ENCODE measurements at places on chromosomes 2 and 18.

DNA sequence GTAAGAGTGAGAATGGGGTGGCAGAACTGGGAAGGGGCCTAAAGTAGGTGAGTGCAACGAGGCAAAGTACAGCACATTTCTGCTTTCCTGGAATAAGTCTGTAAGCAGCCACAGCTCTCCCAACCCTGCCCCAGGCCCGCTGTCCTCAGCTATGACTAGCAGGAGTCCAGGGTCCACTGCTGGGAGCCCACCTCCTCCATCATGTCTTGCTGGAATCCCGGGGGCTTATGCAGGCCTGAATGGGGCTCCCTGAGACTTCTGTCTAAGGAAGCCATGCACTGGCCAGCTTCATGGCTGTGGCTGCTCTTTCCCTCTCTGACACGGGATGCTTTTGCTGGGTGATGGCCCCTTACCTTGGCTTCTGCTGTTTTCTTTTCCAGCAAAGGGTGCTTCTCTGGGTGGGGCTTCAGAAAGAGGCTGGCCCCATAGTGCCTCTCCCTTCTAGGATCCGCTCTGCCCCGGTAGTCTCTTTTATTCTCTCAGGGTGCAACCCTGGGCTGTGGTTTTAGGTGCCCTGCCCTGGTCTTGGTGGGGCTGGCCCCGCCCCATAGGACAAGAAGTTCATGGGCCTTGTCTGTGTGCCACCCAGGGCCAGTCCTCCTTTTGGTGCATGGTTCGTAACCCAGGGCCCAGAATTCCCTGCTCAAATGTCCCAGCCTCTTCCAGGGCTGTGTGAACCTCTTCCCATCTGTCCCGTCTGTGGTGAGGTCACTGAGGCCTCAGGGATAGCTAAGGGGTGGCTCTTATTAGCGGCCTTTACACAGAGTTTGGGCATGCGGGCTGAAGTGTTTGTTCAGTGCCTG, 33.8 kb upstream of the POLE4 start:
- DNase-seq: no peak

GRCh38 chr2:30957591-30957990, 150.3 kb upstream of the CAPN13 start:
- DNase-seq: no peak

DNA sequence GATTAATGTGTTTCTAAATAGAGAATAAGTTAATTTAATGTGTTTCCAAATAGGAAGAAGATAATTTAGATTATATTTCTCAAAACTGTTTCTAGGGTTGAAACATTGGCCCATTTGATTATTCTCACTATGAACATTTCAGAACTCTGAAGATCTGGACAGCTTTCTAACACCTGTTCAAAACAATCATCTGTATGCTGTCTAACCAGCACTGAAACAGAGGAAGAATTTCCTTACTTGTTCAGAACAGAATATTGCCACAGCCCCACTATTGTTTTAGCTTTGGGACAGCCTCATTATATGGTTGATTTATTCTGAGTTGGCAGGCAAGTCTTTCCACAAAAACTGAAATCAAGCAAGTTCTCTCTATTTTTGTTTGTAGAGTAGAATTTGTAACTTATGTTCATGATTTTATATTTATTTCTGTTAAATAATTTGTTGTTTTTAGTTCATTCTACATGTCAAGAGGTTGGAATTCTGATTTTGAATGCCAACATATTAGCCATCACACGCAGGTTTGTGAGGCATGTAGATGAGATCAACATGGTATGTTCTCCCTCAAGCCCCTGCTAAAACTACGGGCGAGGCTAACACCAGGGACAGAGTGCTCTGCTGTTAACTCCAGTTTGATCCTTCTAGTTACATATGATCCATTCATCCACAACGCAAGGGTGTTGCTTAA, 11.2 kb downstream of the IL18RAP start:
- no peak for DNase-seq

DNA sequence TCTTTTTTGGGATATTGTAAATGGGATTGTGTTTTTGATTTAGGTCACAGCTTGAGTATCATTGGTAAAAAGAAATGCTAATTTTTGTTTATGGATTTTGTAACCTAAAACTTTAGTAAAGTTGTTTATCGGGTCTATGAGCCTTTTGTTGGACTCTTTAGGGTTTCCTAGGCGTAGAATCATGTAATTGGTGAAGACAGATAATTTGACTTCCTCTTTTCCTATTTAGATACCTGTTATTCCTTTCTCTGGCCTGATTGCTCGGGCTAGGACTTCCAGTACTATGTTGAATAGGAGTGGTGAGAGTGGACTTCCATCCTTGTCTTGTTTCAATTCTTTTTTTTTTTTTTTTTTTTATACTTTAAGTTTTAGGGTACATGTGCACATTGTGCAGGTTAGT, 149.0 kb downstream of the QPCT start:
- no peak for DNase-seq

- DNase-seq: no peak
These were observed 422 bp upstream of the MRPL53 start for GRCh38 chr2:74472945-74473258.

GRCh38 chr2:96396602-96397001, 61.0 kb downstream of the NCAPH start:
- DNase-seq: no peak

GRCh38 chr2:69914164-69914949, 552 bp upstream of the MXD1 start:
- peak; percentile 98 for DNase-seq

- DNase-seq: no peak
These were observed 29.8 kb downstream of the PCBP1 start for GRCh38 chr2:70116936-70117552.

- no peak for DNase-seq
These were observed 39.1 kb downstream of the PCARE start for GRCh38 chr2:29035016-29035745.

- no peak for DNase-seq
These were observed 27.4 kb downstream of the RMP24 start for GRCh38 chr18:35999925-36000324.

- DNase-seq: no peak
These were observed 763.1 kb downstream of the BCL11A start for GRCh38 chr2:59790186-59791003.

GRCh38 chr18:37684590-37684989, 119.0 kb upstream of the CELF4 start:
- no peak for DNase-seq

DNA sequence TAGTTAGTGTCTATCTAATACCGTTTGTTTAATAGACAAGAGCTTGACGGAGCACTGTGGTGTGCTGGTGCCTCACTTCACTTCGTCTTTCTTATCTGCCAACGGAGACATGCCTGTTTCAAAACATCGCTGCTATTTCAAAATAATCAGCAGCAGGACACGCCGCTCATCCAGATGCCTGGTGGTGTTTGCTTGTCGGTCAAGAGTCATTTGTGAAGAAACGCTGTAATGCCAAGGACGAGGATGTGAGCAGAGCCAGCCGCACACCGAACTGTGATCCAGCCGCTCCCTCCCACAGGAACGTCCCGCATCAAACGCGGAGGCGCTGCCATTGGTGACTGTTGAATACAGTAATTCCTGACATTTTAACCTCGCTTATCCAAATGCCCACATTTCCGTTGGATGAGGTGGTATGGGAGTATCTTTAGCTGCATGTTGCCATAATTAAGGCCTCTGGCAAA, 432.4 kb downstream of the FBXO15 start:
- DNase-seq: no peak

DNA sequence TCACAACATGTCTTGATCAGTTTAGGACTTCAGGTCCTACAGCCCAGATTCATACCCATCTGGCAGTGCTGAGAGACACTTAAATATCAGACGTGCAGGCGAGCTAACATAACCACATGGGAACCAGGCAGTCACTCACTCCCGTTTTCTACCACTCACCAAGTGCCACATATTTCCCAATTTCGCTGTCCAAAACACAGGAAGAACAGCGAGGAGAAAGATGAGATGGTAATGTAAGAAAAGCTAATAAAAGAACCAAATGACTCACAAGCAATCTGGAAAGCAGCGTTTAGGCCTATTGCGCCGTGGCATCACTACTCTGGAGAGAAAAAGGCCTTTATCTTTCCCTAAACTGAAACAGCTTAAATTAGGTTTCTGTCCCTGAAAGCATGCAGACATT, 647.8 kb upstream of the SLC39A10 start:
- no peak for DNase-seq

DNA sequence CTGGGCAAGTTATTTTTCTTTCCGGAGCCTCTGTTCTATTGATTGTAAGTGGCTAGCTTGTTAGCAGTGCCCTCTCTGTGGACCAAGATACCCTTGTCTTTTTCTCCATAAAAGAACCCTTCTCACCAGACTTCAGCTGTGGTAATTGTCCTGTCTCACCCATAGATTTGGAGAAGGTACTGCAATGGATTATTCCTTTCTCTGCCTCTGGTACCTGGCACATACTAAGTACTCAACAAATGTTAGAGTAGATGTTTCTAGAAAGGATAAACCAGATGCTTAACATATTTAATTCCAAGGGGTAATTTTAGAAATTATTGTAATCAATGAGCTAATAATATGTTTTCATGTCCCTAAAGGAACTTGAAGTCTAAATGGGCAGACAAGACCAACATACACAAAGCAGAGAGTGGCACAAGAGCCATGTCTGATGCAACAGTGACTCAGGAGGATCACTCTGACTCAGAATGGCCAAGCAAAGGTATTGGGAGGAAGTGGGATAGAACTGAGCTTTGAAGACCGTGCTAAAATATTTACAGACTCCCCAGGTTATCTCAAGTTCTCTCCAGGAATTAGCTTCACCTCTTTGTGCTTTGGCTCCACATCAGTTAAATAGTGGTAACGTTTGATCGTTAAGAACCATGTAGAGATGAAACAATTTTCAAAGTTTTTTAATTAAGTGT, 129.7 kb upstream of the OSR1 start:
- no peak for DNase-seq

GRCh38 chr2:231634951-231635875, 42.5 kb downstream of the TEX44 start:
- DNase-seq: no peak

GRCh38 chr2:1516798-1517060, 103.5 kb downstream of the TPO start:
- no peak for DNase-seq

DNA sequence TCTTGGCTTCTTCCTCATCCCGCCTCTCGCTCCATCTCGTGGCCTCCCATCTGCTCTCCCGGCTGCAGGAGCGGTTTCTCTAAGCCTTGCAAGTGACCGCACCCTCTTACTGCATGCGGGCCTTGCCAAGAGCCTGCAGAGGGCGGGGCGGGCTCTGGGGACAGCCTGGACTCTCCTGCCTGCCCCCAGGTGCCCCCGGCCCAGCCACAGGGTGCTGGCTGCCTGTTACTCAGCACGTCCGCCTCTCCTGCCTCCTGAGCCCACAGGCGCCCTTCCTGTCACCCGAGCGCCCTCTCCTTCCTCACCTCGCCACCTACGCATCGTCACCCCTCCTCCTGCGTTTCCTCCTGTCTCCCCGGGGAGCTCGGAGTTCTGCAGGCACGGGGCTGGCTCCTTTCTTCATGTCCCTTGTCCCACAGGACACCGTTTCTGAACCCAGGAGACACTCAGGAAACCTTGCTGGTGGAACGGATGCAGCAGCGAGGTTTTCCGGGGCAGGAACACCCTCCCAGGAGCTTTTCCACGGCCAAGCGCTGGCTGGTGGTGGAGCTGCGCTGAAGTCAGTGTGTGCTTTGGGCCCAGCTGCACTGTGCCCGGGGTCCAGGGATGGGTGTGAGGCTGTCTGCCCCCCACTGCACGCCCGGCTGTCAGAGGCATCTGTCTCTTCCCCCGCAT, 28.5 kb downstream of the HPCAL1 start:
- DNase-seq: peak; percentile 47

DNA sequence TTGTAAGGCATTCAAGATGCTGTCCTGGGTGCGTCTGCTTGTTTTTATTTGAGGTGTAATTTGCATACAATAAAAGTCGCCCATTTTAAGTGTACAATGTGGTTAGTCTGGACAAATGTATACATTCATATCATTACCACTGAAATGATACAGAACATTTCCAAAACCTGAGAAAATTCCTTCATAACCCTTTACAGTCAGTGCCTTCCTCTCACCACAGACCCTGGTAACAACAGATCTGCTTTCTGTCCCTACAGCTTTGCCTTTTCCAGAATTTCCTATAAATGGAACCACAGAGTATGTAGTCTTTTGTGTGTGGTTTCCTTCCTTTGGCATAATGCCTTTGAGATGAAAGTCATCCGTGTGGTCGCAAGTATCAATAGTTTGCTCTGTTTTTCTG, 45.8 kb upstream of the NFU1 start:
- DNase-seq: no peak

GRCh38 chr18:28147674-28148171, 29.2 kb downstream of the CDH2 start:
- no peak for DNase-seq

DNA sequence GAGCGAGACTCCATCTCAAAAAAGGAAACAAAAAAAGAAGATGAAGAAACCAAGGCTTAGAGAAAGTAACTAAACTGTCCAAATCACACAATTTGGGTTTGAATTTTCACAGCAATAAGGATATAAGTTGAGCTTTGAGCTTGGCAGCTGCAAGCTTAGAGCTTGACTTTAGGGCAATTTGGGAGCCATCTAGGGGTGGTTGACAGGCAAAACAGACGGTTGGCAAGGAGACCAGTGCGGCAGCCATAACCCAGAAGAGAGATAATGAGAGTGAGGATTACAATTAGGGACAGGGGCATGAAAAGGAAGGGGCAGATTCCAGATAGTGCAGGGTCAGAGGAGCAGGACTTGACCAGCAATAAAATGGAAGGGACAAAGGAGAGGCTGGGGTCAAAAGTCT, 382.2 kb upstream of the HNRNPA3 start:
- DNase-seq: no peak

DNA sequence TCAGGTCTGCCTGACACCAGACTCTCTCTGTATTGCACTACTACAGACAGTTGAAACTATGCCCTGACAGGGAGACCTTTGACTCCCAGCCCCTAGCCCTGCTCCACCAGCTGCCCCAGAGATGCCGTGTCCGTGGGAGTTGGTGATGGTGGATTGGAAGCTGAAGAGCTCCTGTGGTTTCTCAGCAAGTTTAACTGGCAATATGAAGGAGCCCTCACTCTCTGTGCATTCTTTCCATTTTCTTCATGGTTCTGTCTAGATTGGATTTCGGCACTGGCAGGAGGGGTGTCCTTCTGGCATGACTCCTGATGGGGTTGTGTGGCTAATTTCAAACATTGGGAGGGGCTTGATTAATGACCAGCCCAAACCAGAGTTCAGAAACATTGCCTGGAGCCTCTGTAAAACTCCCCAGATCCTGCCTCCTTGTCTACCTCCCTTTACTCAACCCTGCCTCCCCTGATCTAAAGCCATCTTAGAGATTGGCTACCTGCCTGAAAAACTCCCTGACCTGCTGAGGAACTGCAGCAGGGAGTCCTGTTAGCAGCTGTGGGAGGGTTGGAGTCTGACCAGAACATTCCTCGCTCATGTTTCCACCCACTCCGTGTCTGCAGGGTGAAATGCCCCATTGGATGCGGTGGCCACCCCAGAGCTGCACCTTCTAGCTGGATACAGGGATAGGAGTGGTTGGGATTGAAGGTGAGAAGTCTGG, 206.9 kb upstream of the SPRED2 start:
- no peak for DNase-seq

DNA sequence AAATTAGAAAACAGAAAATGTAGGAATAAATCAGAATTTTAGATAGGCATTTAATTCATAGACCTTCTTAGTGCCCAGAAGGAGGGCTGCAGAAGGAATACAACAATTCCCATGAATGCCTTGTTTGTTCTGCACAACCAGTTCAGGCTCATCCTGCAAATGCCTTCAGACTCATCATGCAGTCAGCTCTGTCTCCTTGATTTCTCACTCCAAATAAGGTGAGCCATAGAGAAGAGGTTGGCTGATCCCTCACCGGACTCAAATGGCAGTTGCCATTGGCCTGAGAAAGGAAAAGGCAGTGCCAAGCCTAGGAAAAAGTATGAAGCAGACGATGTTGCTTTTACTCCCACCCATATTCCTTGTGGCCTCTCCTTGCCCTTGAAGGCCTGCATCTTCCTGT, 50.3 kb downstream of the DSC3 start:
- DNase-seq: no peak

- no peak for DNase-seq
These were observed 1037.2 kb upstream of the ACVR2A start for GRCh38 chr2:146807568-146808168.

All from stimulated activated CD4-positive, alpha-beta T cell treated with anti-CD3 and anti-CD28 coated beads, Interleukin-1b, Interleukin-23, amount 100 ng/mL, for 1 hour (primary cell).